ENCODE measurements at places on chromosomes 7 and 10.
A peak's percentile ranks its signal among the peaks of the same experiment; 100 is the strongest.

- no peak for DNase-seq
Measured at GRCh38 chr7:121575194-121575765, 179.2 kb upstream of the FAM3C start.

DNA sequence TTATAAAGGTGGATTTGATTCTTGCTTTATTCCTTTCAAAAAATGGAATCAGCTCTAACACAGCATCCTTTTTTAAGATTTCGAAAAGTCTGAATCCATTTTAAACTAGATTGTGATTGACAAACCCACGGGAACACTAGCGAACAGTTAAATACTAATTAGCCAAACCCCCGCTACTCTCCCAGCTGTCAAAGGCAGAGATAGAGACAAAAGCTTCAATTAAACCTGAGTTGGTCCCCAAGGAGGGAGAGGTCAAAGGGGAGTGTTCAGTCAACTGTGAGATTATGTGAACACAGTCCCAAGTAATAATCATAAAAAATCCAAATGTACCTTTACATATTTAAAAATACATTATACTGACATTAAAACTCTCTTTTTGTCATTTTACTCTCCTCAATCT lies 65.7 kb upstream of the TBX20 start:
- DNase-seq: no peak

DNA sequence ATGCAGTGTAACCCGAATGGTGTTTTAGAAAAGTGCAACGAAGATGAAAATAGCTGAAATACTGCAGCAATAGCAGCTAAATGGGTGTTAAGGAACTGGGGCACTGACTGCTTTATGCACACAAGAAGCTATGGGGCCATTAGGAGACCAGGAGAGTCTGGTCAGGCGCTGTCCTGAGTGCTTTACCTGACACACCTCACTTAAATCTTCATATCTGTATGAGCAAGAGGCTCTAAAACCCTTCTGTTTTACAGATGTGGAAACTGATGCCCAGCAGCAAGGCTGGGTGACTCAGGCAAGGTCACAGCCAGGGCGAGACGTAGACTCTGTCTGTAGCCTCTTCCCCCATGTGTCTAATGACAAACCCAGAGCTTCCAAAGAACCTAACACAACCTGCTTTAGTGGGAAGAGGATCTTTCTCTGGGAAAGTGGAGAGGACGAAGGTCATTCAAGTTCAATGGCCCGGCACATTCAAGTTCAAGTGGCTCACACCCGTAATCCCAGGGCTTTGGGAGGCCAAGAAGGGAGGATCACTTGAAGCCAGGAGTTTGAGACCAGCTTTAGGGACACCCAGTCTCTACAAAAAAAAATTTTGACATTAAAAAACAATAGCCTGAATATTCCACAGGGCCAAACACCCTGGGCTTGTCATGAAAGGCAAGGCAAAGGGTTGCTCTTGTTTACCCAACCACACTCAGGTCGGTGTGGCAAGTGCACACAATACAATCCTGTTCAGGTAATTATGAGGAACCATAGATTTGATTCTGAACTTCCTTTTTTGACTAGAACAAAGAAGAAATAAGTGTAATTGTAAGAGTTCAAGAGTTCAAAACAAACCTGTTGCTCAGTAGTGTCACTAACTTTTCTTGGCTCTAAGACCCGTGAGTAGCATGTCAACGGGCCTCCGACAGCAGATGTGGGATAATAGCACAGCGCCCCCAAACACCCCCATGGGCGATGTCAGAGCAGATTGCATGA lies 53.7 kb upstream of the KLF6 start:
- no peak for DNase-seq

DNA sequence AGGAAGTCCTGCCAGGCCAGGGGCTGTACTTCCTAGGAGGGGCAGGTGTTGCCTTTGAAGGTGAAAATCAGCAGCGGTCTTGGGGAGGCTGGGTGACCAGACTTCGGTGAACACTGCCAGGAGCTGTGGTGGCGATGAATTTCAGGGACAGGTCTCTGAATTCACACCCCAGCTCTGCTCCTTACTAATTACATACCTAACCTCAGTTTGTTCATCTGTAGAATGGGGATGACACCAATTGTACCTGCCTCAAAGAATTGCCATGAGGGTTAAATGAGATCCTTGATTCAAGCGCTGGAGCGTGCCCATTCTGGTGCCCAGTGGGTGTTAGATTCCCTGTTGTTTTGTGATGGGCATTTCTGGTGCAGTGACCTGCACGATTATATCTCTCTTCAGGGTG lies 102.8 kb downstream of the TACC2 start:
- no peak for DNase-seq

DNA sequence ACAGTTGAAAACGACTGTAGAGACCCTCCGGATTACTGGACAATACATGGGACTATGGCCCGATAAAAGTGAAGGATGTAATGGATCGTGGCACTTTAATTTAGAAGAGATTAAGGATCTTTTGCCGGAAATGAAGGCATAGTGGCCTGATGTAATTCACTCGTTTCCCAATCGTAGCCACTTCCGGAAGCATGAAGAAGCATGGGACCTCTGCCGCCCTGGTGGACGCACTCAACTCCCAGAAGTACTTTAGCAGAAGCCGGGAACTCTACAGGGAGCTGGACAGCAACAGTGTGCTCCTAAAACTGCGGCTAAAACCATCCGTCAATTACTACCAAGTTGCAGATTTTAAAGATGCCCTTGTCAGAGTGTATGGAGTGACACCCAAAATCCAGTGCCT lies 59.6 kb upstream of the NUPR2 start:
- DNase-seq: no peak

GRCh38 chr7:70620333-70621055 lies 511.4 kb upstream of the GALNT17 start:
- no peak for DNase-seq

DNA sequence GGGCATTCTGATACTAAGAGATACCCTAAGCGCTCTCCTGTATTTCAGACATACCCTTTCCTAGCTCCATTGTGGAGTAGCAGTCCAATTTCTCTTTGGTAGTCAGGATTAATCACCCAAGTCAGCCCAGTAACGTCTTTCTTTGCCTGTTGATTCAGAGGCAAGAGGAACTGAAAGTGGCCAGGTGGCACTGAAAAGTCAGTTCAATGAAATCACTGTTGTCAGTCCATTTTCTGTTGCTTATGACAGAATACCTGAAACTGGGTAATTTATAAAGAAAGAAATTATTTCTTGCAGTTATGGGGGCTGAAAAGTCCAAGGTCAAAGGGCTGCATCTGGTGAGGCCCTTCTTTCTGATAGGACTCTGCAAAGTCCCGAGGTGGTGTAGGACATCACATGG lies 40.2 kb downstream of the ANKRD61 start:
- no peak for DNase-seq

DNA sequence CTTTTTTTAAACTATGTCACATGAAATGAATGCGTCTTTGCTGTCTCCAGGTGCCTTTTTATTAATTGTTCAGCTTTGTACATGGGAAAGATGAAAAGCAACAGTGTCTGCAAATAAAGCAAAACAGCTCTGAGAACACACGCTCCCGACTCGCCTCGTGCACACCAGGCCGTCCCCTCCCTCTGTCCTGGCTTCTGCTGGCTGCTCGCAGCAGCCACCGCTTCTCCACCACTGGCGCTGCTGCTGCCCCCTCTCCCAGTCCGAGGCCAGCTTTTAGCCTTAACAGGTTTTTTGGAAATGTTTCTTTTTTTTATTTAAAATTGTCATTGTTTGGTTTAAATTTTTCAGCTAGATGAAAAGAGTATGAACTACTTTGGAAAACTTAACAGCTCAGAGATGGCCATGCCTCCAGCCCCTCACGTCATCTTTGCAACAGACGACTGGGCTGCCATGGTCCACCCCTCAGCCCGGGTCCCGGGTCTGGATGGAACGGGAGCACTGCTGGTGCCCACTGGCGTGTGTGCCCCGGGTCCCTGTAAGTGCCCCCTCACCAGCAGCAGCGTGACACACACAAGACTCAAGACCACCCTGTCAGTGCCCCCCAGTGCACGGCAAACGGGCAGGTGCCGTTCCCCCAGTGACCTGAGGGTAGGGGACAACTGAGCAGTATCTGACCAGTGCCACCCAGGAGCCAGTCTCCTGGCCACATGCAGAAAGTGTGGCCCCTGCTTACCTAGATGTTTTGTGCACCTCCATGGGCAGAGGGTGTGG lies 415.6 kb upstream of the FOXK1 start:
- DNase-seq: no peak

DNA sequence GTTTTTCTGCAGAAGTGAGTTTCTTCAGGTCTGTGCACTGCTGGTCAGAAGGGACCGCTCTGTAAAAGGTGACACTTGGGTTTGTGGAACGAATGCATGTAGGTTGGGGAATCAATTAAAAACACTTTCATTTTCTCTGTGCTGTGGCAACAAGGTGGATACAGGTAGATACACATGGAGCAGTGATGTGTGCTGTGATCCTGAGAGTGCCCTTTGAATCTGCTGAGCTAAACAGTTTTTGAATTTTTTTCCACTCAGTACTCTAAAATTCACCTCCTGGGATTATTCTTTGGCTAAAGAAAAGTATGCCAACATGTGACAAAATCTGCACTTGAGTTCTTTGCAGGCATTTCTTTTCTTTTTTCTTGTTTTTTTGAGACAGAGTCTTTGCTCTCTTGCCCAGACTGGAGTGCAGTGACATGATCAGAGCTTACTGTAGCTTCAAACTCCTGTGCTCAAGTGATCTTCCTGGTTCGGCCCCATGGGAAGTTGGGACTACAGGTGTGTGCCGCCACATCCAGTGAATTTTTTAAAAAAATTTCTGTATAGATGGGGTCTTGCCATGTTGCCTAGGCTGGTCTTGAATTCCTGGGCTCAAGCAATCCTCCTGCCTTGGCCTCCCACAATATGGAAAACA lies 338.9 kb downstream of the EXOC4 start:
- no peak for DNase-seq

GRCh38 chr7:36844374-36844773 lies 120.1 kb upstream of the AOAH start:
- DNase-seq: peak; percentile 88

GRCh38 chr7:70855373-70855772 lies 276.6 kb upstream of the GALNT17 start:
- no peak for DNase-seq

GRCh38 chr10:80205477-80206276 lies at the start of gene ANXA11:
Gene ANXA11, minus strand, starts transcription at chr10:80205537. Its CDS starts 32,676 bp downstream, at chr10:80172861.
- DNase-seq: peak; percentile 61

- no peak for DNase-seq
Measured at GRCh38 chr7:149733924-149734790, 39.2 kb downstream of the ZNF467 start.

DNA sequence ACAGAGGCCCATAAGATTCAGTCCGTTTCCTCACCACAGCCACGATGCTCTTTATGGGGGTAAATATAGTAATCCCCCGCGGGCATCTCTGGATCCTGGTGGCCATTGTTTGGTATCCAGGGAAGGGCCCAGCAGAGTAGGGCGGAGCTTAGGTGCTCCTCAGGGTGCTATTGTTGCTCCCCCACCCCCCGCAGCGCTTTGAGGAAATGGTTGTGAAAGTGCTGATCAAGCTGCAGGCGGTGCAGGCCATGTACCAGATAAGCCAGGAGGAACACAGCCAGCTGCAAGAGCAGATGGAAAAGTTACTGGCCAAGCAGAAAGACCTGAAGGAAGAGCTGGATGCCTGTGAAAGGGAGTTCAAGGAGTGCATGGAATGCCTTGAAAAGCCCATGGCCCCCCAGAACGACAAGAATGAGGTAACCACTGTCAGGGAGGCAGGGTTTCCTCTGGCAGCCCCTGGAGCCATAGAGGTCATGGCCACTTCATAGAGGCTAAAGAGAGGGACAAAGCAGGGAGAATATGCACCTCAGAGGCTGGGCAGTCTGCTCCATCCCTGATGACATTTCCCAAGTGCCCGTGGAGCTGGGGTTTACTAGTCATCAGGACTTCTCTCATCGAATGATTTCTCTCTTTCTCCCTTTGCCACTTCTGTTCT lies 17.6 kb upstream of the FLNC start:
- no peak for DNase-seq

DNA sequence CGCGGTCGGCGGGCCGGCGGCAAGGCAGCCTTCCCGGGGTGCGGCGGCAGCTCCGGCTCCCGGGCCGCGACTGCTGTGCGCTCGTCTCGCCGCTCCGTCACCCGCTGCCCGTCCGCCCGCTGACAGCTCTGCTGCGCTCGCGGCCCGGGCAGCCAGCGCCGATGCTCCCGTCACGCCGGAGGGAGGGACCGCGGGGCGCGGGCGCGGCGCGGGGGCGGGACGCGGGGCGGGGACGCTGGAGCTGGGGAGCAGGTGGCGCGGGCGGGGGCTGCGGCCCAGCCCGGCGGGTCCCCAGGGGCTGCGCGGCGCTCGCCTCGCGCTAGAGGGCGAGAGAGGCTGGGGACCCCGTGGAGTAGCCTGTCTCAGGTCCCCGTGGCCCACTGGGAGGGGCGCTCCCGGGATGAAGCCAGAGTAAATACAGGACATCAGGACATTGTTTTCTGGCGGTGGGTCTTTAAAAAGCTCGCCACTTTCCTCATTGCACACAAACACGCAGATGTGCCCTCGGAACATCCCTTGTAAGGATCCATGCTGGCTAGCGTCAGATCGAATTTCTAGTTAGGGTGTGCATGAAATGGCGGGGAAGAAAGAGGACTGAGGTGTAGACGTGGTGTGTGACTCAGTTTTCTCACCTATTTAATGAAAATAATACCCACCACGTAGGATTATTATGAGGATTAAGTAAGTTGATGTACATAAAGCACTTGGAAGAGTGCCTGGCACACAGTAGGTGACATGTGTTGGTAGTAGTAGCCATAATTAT lies at the start of gene ELAPOR2:
Gene ELAPOR2 (minus strand): TSS at position 130 of the 763 bp plus-strand sequence. CDS start 141 bp downstream, outside the sequence.
- peak; percentile 19 for DNase-seq

DNA sequence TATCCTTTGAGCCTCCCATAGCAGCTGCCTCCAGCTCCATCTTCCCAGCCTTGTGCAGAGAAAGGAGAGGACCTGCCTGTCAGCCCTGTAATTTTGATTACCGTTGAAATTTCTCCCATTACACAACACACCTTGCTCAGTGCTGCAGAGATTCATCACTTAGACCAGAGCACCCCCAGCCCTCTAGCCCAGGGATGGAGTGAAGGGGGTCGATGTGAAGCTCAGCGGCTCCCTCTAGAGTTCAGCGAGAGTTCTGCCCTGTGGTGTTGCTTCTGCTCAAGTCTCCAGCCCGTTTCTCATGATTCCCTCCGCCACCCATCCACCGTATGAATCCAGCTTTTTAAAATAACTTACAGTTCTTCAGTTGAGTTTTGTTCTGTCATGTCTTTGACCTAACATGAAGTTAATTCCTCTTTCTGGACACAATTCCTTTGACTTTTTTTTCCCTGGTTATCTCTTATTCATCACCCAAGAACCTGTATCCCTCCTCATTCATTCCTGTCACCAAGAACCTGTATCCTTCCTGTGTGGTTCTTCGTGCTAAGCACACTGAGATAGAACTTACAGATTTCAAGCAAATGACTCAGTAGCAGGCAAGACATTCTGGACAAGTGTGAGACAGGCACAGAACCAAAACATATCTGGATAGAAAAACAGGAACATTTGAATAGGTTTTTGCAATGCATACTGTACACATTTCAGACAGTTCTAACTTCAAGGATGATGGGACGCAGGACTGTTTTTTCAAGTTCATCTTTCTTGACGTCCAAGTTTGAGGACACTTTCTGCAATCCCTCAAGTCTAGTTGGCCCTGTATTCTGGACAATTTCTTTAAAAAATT lies 35.0 kb upstream of the ZNF32 start:
- no peak for DNase-seq

GRCh38 chr7:2420216-2420933 lies 17.0 kb downstream of the CHST12 start:
- no peak for DNase-seq

GRCh38 chr7:131061818-131062217 lies 265.9 kb upstream of the MKLN1 start:
- DNase-seq: no peak
